NCI-H1105 treated with DMSO at 0.1 percent for 48 hours (cell line): ENCODE measurements at places on chromosomes 6 and 20.

DNA sequence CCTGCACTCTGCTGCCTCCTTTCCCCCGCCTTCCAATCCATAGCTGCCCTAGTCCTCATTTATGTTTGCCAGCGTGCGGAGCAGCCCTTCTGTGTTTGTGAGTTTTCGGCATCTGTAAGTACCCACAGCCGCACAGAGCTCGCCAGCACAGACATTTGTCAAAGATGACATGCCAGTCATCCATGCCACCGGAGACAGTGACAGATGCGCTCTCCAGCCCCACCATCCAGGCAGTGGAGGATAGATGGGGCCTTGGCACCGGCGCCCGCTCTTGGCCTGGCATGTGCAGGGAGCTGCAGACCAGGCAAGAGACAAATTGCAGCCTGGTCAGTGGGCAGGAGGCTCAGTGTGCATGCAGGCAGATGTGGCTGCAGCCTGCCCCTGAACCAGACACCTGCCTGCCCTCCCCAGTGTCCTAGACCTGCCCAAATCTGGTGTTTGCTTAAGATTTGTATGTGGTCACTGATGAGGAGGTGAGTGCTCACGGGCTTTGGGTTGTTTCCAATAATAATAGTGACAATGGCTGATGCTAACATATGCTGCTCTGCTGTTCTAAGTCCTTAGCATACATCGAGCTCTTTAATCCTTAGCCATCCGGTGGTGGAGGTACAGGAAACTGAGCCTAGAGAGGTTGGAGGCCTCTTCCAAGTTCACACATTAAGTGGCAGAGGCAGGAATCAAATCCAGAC, 78.1 kb downstream of the UNC5CL start:
- no peak for DNase-seq

- DNase-seq: no peak
These were observed 1.2 kb upstream of the GJA1 start for GRCh38 chr6:121434037-121434770.

- no peak for DNase-seq
These were observed 229.7 kb upstream of the ASCC3 start for GRCh38 chr6:101110814-101111213.

- no peak for DNase-seq
These were observed at the start of gene OPRL1 for GRCh38 chr20:64080013-64080812. TSS of gene OPRL1 (plus strand) at chr20:64080082. CDS start at chr20:64092721, 12,639 bp downstream.

- DNase-seq: peak; percentile 15
These were observed 26.3 kb downstream of the ALDH5A1 start for GRCh38 chr6:24520929-24521546.

- no peak for DNase-seq
These were observed 37.6 kb downstream of the NRN1 start for GRCh38 chr6:5968817-5969734.

GRCh38 chr6:25583099-25583498, 68.9 kb upstream of the SCGN start:
- DNase-seq: no peak

DNA sequence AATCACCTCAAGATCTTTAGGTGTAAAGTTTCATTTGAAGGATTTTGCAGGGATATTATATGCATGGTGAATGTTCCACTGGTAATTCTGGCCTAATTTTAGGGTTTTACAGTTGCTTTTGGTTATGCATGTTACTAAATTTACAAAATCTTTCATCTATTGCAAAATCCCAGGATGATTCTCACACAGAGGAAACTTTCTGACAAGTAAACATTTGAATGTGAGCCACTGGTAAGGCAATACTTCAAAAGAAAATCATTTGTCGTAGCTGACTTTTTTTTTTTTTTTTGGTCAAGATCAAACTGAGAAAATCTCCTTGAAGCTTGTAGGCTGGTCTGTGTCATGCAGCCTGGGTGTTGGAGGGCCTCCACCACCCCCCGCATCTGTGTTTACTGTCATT, 141.9 kb upstream of the EXOC2 start:
- no peak for DNase-seq
